ENCODE measurements at places on chromosomes 12 and 14.
A peak's percentile ranks its signal among the peaks of the same experiment; 100 is the strongest.

DNA sequence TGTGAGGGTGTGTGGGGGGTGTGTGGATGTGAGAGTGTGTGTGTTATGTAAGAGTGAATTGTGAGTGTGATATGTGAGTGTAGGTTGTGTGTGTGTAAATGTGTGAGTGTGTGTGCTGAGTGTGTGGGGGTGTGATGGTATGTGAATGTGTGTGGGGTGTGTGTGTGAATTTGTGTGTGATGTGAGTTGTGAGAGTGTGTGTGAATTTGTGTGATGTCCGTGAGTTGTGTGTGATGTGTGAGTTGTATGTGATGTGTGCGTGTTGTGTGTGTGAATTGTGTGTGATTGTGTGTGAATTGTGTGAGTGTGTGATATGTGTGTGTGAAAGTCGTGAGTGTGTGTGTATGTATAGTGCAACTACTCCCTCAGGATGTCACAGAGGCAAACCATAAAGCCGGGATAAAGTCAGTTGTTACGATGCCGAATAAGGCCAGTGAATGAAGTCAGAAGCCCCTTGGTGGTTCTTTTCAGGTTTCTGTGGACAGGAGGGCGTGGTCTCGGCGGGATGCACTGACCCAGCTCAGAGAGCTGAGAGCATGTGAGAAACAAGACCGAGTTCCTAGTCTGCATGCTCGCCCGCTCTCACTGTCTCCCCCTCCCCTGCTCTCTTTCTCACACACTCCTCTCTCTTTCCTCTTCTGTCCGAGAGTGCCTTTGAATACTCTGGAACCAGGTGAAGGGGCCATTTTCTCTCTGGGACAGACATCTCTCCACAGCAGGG, 71.8 kb upstream of the MAX start:
- DNase-seq: peak; percentile 69

DNA sequence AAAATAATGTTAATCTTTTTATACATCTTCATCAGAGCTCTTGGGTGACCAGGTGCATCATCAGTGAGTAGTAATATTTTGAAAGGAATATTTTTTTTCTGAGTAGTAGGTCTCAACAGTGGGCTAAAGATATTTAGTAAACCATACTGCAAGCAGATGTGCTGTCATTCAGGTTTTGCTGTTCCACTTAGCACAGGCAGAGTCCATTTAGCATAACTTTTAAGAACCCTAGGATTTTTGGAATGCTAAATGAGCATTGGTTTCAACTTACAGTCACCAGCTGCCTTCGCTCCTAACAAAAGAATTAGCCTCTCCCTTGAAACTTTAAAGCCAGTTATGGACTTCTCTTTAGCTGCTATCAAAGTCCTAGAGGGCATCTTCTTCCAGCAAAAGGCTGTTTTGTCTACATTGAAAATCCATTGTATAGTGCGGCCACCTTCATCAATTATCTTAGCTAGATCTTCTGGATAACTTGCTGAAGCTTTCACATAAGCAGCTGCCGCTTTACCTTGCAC, 24.6 kb downstream of the RIMKLB start:
- DNase-seq: no peak

- no peak for DNase-seq
Measured at GRCh38 chr12:67200386-67200785, 68.8 kb upstream of the CAND1 start.

DNA sequence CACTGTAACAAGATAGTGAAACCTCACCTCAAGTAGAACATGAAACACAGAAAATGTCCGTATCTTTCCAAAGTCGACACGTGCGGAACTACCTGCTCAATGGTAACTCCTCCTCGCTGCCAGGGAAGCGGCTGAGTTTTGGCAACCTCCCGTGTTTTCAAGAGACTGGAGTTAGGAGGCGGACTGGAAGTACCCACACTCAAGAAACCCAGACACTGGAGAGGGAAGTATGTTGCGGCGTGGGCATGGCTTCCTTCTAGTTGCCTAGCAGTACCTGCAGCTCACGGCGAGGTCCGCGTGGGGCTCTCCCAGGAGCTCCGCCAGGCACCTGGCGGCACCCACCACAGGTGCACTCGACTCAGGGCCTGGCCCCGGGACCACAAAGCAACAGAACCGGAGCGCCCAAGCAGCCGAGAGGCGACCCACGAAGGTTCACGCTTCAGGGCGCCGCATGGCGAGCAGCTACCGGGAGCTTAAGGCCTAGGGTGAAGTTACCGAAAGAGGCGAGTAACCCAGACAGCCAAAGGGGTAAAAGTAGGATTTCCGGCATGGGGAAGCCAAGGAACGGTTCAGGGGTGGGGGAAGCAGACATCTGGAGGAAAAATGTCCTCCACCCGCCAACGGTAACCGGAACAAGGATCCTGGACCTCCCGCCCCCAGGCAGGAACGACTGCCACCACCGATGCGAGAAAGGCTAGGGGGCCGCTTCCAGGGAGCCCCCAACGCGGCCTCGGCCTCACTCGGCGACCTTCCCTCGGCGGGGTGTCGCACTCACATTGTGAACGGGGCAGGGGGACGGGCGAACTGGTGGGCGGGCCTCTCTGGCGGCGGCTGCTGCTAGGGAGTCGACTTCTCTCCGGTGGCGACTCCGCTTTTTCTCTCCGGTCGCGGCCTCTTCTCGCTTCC, 608 bp downstream of the PTGES3 start:
- DNase-seq: peak; percentile 71

- no peak for DNase-seq
Measured at GRCh38 chr12:54431911-54432814, 13.1 kb upstream of the ITGA5 start.

- DNase-seq: no peak
Measured at GRCh38 chr12:527241-527640, 67.5 kb downstream of the B4GALNT3 start.

GRCh38 chr14:100730581-100730980, 3.9 kb downstream of the DLK1 start:
- no peak for DNase-seq

GRCh38 chr14:22497671-22498093, 91.3 kb downstream of the DAD1 start:
- no peak for DNase-seq

- DNase-seq: no peak
Measured at GRCh38 chr12:52236386-52237050, 3.5 kb downstream of the KRT7 start.

DNA sequence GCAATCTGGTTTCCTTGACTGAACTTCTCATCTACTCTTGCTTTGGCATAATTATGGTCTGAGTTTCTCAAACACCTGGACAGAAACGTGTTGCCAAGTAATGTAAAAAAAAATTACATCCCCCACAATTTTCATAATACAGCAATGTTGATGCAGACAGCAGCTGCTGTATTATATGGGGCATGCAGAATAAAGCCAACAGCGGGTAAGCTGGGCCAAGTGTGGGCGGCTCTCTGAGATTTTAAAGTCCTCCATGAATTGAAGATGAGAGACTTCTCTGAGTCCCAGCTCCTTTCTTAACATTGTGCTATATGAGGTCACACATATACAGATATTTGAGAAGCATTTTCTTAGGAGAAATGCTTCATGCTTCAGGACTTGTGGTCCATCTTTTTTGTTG, 881.2 kb downstream of the GALC start:
- no peak for DNase-seq

GRCh38 chr12:28955491-28955890, 193.6 kb upstream of the FAR2 start:
- DNase-seq: no peak

GRCh38 chr14:104591506-104592291, 12.1 kb downstream of the C14orf180 start:
- DNase-seq: no peak

DNA sequence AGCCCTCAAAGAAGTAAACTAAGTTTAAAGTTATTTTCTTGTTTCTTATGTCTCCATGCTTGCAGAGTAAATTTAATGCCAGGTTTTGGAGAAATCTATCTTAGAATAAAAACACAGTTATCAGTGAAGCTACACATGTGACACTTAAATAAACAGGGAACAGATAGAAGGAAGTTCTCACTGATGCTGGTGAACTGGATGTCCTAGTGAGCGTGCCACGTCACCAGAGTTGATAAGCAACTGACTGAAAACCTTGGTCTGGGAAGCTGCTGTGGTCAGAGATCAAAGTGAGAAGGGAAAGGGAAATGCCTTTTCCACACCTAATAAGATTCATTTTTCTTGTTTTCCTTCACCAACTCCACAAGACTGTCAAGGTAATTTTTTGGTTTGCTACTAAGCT, 74.8 kb upstream of the PCED1B start:
- no peak for DNase-seq

DNA sequence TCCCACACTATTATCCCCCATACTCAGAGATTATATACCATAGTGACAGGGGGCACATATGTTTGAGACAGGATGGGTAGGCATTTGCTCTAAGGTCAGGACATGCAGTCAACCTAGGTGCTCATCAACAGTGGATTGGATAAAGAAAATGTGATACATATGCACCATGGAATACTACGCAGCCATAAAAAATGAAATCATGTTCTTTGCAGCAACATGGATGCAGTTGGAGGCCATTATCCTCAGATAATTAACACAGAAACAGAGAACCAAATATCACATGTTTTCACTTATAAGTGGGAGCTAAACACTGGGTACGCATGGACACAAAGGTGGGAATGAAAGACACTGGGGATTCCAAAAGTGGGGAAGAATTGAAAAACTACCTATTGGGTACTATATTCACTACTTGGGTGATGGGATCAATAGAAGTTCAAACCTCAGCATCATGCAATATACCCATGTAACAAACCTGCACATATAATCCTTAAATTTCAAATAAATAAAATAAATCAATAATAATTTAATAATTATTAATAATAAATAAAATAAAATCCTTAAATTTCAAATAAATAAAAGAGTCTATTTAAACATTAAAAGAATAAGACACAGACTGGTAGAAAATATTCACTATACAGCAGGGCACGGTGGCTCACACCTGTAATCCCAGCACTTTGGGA, 160.1 kb upstream of the CNOT2 start:
- DNase-seq: no peak

DNA sequence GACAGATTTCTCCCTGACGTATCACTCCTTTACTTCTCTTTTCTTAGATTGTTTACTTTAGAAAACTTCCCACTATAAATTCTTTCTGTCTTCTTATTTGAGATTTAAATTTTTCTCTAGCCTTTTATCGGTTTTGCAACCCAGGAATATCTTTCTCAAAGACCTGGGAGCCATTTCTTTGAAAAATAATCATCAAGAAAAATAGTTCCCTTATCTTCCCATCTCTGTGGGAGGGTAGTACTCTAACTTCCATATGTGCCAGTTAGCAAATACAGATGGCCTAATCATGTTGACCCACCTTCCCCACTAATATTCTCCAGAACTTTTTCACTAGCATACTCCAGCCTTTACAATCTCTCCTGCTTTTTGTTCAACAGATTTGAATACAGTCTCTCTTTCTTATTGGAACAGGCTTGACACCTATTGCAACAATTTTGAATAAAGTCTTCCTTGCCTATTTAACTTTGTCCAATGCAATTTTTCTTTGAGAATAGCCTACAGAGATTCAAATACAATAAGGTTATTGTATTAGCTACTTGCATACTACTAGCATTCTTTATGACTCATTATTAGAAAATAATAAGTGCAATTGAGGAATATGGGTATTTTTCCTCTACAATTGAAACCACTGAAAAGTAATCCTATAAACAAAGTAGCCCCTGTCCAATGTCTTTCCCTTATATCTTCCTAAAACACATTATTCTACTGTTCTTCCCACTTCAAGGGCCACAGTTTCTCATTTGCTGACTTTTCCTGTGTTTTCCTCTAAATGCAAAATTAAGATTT, 27.4 kb upstream of the KLRB1 start:
- DNase-seq: no peak

DNA sequence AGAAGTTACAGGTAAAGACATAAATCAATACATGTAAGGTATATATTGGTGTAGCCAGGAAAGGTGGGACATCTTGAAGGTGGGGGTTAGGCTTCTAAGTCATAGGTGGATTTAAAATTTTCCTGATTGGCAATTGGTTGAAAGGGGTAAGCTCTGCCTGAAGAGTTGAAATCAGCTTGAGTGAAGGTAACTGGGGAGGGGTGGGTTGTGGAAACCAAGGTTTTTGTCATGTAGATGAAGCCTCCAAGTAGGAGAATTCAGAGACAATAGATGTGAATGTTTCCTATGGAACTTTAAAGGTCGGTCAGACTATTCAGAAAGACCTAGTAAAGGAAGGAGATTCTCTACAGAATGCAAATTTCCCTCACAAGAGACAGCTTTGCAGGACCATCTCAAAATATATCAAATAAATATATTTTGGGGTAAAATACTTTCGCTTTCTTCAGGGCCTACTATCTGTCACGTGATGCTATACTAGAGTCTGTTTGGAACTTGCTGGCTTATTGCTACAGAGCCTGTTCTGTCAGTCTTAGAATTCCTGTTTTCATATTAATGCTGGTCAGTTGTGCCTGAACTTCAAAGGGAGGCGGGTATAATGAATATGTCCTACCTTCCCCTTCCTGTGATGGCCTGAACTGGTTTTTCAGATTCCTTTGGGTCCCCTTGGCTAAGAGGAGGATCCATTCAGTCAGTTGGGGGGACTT, 20.6 kb upstream of the SPATA7 start:
- no peak for DNase-seq

DNA sequence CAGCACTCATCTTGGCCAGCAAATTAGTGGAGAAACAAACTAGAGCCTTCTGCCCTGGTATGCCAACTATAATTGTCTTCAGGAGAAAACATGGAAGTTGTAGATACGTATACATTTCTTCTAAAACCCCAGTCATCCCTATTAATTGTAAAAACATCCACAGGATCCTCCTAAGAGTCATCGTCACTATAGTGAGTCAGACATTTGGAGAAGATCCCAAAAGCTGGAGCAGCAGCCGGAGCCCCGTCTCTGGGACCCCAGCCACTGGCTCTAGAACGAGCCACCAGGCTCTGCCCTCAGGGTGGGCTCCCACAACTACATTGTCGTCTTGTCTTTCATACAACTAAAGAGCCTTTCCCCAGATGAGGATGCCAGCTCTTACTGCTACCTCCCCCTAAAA, 15.5 kb downstream of the PRKAB1 start:
- no peak for DNase-seq

DNA sequence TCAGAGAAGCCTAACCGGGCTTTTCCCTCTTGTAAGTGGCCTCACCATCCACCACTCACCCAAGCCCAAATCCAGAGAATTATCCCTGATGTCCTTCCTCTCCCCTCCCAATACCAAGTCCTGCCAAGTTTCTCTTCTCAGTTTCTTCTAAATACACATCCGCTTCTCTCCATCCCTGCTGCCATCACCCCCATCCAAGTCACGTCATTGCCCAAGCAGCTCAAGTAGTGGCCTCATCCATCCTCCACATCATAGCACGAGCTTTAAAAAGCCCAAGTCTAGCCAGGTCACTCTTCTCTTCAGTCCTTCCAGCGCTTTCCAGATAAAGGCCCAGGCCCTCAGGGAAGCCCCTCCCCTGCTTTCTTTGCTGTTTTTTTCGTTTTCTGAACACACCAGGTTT, 25.4 kb downstream of the IL31 start:
- no peak for DNase-seq

All from eye (tissue), 1 donor.